Globus pallidus (tissue), 1 donor: ENCODE measurements at places on chromosomes 5 and 9.

DNA sequence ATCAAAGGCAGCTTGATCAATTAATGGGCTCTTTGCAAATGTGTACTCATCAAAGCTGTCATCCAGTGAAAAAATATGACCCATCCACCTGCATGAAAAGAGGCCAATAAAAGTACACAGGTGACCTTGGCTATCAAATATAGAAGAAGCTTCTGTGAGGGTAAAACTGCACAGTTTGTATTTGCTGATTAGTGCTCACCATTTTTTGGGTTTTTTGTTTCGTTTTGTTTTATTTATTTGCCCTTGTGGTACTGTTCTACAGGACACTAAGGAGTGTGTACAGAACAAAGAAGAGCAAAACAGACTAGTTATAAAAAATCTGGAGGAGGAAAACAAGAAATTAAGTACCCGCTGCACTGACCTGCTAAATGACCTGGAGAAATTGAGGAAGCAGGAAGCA is 101.3 kb downstream of the CNTLN start:
- no peak for DNase-seq

GRCh38 chr5:105587963-105588662 is 2025.5 kb upstream of the NUDT12 start:
- no peak for DNase-seq

DNA sequence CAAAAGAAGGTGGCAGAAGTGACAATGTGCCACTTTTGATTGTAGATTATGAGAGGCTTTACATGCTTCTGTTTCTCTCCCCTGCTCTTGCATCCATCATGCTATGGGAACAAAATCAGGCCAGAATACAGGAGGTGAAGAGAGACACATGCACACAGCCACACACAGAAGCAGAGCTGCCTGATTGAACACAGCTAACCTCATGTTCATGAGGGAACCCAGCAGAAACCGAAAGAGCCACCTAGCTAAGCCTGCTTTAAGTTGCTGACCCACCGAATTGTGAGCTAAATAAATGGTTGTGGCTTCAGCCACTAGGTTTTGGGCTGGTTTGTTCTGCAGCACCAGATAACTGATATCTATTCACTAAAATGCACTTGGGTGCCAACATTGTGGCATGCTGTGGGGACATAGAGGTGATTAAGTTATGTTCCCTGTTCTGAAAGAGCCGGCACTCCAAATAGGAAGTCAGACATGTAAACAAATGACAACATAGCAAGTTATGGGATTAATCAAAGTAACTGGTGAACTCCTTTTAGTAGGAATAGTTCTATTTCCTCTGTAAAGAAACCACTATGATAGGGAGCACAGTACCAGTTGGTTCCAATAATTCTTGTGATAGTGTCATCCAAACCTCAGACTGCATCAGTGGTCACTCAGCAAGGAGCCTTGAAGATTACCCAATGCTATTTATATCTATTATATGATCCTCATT is 93.6 kb upstream of the TNC start:
- no peak for DNase-seq

DNA sequence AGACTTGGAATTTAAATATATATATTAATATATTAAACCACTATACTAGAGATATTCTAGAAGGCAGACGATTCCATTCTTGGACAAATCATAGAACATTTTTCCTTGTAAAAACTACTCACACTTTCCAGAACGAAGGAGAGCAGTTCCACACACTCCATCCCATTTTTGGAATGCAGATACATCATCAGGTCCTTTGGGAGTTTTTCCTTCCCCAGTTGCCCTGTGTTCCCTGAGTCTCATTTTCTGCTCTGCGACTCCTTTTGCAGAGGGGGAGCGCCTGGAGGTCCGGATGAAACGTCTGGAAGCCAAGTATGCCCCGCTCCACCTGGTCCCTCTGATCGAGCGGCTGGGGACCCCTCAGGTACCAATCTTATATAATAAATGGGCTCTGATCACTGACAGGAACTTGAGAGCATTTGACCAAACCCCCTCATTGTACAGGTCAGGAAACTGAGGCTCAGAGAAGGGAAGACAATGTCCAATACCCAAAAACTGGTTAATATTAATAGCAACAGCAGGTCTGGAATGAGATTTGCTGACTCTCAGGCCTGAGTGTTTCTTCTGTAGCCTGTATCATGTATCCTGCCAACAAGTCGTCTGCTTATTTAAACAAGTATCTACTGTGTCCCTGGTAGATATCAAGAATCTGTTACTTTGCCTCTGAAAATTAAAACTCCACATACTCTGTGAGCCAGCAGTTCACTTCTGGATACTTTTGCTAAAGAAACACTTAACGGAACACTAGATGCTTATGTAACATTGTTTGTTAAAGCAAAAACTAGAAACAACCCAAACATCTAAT is 76.8 kb upstream of the NIPAL4 start:
- no peak for DNase-seq

GRCh38 chr9:27943501-27943900 is 370.2 kb upstream of the C9orf72 start:
- DNase-seq, result no peak

DNA sequence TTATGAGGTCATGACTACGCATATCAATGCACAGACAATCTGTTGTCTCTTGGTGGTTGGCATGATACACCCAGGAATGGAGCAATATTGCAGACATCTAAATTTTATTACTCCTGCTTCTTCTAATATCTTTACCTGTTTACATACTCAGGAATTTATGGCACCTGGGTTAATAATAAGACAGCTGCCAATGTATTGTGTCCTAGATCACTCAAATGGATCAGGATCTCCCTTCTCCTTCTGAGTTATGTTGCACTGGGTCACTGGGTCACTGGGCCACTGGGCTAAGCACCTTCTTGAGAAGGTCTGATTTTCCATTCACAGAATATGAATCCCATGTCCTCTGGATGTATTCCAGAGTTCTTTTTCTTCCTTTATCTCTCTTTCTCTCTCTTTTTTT is 41.8 kb downstream of the CCL28 start:
- no peak for DNase-seq
